ENCODE measurements at places on chromosomes 16 and 17.

DNA sequence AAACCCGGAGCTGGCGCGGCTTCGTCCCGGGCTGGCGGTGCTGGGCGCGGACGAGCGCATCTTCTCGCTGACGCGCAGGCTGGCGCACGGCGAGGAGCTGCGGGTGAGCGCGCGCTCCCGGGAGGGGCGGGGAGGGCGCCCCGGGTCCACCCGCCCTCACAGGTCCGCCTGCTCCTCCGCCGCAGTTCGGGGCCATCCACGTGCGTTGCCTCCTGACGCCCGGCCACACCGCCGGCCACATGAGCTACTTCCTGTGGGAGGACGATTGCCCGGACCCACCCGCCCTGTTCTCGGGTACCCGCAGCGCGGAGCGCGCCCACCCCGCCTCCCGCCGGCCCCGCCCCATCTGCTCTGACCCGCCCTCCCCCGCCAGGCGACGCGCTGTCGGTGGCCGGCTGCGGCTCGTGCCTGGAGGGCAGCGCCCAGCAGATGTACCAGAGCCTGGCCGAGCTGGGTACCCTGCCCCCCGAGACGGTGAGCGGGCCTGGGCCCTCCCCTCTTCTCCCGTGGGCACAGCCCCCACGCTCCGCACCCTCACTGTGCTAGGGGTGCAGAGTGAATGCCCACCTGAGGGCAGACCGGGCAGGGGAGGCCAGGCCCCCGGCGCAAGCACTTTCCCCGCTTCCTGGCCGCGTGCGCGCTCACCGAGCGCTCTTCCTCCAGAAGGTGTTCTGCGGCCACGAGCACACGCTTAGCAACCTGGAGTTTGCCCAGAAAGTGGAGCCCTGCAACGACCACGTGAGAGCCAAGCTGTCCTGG lies 1.4 kb downstream of the HAGHL start:
- peak; percentile 94 for DNase-seq

GRCh38 chr16:54657058-54657708 lies 273.5 kb upstream of the IRX5 start:
- DNase-seq: no peak

DNA sequence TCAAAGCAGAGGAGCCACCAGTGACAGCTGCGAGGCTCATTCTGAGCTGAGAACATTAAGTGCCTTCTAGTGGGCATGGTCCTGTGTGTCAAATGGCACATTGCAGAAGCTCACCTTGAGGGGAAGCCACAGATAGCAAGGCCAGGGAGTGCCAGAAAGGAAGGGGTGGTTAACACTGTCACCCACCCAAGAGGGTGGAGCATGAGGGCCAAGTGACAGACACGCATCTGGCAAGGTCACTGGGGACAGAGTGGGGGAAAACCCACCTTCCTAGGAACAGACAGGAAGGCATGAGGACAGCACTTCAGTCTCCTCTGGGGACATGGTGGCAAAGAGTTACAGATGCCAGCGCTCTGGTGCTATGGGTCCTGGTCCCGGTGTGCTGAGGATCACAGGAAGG lies 22.1 kb downstream of the NUBP1 start:
- no peak for DNase-seq

- DNase-seq: no peak
Observed at GRCh38 chr16:80511824-80512592, 28.8 kb upstream of the DYNLRB2 start.

GRCh38 chr17:77285594-77286390 lies 145.0 kb downstream of the SEC14L1 start:
- DNase-seq: no peak

GRCh38 chr17:77593081-77593480 lies 365.4 kb upstream of the TNRC6C start:
- no peak for DNase-seq

- DNase-seq: no peak
Observed at GRCh38 chr16:66006485-66006884, 360.0 kb upstream of the CDH5 start.

GRCh38 chr17:70961341-70961740 lies 792.0 kb downstream of the KCNJ2 start:
- DNase-seq: no peak

DNA sequence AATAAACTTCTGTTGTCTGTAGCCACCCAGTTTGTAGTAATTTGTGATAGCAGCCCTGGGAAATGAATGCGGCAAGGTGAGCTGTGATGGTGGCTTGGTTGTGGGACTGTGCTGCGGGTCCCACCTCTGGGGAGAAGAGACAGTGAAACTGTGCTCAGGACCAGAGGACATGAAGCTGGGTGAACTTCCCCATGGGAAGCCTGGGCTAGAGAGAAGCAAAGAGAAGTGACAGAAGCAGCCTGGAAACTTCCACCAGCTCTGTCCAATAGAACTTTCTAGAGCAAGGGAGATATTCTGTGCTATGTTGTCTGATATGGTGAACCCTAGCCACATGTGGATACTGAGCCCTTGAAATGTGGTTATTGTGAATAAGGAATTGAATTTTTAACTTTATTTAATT lies 51.5 kb upstream of the EMP2 start:
- no peak for DNase-seq

GRCh38 chr16:19776565-19776964 lies 58.5 kb downstream of the IQCK start:
- DNase-seq: no peak

DNA sequence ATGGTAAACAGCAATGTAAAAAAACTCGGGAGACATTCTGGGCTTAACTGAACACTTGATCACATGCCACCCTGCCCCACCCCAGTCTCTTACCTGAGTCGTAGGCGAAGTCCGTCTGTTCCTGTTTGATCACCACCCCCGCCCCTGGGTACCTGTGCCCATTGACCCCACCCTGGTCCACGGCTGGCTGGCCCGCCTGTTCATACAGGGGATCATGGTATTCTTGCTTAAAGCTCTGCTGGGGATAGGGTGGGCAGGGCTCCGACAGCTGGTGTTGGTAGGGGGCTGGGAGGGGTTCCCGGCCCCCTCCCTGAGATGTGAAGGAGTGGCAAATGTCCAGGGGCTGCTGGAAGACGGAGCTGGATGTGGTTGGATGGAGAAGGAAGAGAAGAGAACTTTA lies 13.6 kb downstream of the ETV4 start:
- no peak for DNase-seq

DNA sequence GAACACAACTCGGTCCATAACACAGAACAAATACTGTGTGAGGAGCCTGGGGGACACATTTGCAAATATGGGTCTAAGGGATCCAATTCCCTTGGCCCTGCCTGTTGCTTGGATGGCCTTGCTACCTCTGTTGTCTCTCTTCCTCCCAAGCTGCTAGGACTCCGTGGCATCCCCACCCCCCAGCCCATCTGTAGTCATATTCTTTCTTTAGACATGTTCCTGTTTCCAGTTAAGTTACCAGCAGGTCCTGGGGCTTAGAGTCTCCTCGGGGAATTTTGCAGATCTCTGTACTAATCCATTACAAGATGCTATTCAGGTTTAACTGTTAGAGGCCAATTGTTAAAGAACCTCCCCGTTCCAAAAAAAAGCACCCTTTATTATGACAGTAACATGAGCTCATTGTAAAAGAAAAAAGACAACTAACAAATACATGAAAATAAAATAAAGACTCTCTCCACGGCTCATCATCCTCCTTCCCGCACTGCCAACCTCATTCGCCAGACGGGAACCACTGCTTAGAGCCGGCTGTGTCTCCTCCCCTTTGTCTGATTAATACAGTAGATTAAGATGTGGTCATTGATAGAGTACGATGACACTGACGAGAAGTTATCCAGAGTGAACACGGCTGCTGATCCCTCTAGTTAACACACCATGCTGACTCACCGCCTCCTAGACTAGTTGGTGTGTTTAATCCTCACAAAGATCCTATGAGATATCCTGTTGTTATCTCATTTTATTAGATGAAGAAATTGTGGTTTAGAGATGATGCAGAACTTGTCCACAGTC lies 22.2 kb downstream of the HS3ST4 start:
- no peak for DNase-seq

GRCh38 chr17:57338257-57338914 lies 82.1 kb downstream of the MSI2 start:
- peak; percentile 48 for DNase-seq

DNA sequence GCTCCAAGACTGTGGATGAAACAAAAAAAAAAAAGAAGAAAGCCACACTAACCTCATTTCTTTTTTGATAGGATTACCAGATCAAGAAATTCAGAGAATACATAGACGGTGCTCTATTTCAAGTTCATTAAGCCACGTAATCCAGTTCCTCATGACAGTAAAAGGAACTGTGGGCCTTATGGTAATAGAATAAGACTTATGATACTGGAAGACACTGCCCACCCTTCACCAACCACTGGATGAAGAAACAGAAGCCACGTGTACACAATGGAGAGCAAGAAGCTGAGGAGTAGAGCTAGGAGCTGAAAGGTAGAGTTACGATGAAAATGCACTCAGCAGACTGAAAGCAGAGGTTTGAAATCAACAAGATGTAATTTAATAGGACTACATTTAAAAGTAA lies 11.2 kb downstream of the NCBP3 start:
- no peak for DNase-seq

GRCh38 chr16:51880776-51881175 lies 666.2 kb downstream of the TOX3 start:
- no peak for DNase-seq

DNA sequence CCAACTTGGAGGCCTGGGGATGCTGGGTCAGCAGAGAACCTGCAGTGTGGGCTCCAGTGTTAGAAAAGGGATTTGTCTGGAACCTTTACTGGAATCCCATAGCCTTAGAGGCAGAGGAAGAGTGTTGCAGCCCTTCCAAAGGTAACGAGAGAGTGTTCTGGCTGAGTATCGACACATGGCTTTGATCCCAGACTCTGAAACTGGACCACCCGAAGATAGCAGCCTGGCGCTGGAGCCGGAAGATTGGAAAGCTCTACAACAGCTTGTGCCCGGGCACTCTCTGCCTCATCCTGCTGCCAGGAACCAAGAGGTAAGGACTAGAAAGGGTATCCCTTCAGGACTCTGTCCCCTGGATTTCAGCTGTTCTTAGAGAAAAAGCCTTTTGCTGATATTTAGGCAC lies 39.7 kb downstream of the REXO5 start:
- no peak for DNase-seq

- no peak for DNase-seq
Observed at GRCh38 chr17:46884552-46884951, 33.2 kb downstream of the WNT9B start.

DNA sequence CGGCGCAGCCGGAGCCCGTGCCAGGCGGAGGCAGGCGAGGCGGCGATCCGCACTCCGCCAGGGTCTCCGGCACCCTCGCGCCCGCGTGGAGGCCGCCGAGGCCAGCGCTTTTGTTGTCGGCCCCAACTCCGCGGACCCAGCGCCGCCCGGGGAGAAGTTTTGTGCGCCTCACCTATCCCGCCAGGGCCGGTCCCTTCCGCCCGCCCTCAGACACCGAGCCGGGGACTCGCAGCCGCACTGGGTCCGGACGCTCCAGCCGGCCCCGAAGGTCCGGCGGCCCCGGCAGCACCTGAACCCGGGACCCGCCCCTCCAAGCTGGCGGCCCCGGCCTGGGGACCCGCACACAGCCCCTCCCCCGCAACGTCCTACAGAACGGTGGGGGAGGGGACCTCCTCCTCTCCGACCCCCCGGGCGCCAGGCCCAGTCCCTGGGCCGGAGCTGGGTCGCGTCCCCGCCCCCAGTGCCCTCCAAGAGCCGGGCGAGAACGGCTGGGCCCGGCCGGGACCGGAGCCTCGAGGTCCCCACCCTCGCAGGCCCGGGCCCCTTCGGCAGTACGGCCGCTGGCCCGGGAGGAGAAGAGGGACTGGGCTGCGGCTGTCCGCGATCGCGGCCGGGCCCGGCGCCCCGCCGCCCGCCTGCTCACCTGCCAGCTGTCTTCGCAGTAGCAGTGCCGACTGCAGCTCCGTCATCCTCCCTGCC lies 698 bp downstream of the UBE2G1 start:
- DNase-seq: peak; percentile 58

- no peak for DNase-seq
Observed at GRCh38 chr17:2954898-2955445, 108.4 kb downstream of the OR1D5 start.

DNA sequence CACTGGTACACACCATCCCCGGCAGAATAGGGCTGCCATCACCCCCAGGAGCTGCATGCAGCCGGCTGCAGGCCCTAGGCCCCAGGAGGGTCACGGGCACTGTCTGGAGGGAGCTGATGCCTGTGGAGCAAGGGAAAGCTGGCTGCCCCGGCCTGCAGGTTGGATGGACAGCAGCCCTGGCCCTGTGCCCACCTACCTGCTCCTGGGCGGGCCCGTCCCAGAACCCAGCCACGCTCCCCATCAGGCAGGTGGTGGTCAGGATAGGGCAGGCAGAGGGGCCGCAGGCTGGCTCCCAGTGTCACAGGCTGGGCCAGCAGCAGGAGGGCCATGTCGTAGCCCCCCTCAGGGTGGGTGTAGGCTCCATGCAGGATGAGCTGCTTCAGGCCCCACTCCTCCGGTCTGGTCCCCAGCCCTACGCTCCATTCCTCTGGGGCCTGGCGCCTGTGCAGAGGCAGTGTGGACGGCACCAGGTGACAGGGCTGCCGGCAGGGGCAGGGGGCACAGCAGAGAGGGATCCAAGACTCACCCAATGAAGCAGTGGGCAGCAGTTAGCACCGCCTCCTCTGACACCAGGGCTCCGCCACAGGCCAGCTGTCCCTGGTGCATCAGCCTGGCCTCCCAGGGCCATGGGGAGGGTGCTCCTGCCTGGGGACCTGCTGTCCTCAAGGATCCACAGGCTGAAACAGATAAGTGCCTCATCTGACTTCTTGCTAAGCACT lies 4.0 kb downstream of the PRSS53 start:
- DNase-seq: no peak

DNA sequence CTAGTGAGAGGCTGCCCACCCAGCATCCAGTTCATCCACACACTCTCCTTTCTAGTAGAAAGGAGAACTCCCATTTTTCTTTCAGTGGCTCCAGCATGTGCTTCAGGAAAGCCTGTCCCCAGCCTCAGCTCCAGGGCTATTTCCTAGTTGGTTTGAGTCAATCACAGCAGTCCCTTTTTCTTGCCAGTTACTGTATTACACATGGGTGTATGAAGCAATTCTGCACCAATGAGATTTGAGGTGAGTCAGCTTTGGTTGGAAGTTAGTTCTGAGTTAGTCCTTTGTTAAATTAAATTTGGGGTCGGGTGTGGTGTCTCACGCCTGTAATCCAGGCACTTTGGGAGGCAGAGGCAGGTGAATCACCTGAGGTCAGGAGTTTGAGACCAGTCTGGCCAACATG lies 24.8 kb downstream of the RAD51D start:
- DNase-seq: no peak

GRCh38 chr17:32523827-32524552 lies 37.2 kb downstream of the CDK5R1 start:
- no peak for DNase-seq

GRCh38 chr17:20961586-20961985 lies 81.2 kb downstream of the USP22 start:
- DNase-seq: no peak
